Activated naive CD4-positive, alpha-beta T cell treated with anti-CD3 and anti-CD28 coated beads, Interleukin-2, amount 10 ng/mL, durations not matched to agents 7 days and 5 days (primary cell): ENCODE measurements at places on chromosomes 3 and 15.

DNA sequence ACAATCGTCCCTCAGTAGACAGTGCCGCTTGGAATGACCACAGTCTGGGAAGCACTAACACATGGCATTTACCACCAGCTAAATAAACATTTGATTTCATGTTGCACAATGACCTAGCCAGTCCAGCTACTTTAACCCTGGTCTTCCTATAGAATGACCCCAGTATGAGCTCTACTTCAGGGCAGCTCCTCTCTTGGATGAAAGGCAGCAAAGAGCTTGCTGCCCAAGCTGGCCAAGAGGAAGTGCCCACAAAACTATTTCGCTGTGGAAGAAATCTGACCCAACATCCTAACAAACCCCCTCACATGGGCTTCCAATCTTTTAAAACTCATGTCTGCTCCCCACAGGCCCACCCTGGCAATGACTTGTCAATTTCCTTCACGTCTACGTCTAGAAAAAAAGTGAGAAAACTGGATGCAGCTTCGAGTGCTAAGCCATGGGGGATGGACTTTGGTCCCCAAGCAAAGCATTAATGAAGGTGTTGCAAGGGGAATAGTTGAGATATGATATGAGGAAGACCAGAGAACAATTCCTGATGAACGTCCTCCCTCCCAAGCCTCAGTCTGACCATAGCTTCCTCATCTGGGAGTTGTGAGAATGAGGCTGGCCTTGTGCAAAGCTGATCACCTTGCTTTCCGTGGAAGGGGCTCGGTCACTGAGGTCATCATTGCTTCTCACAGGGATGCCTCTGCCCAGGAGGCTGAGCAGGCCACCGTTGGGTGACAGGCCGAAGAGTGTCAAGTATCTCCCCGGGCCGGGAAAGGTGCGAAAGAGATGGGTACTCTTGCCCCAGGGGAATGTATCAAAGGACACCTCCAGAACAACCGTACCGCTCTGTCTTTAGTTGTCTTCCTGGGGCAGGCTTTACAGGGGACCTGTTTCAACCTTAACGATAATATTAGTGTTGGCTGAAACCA is 964 bp downstream of the SLC25A20 start:
- peaks cover 16% of the 10 kb centered on the region for H3K36me3 ChIP-seq
- H3K27me3 ChIP-seq, result no peaks in the 10 kb centered on the region
- H3K27ac ChIP-seq, result peak overlapping the region; percentile 97
- peak overlapping the region; percentile 87 for H3K4me3 ChIP-seq
- DNase-seq, result peak; percentile 27
- H3K4me1 ChIP-seq, result peaks cover 48% of the 10 kb centered on the region

GRCh38 chr3:128684986-128685726 is 34.5 kb upstream of the RPN1 start:
- H3K27me3 ChIP-seq, result peaks cover 8% of the 10 kb centered on the region
- H3K4me3 ChIP-seq, result no peak overlapping the region
- DNase-seq, result no peak
- peaks cover 4% of the 10 kb centered on the region for H3K36me3 ChIP-seq
- no peak overlapping the region for H3K27ac ChIP-seq

DNA sequence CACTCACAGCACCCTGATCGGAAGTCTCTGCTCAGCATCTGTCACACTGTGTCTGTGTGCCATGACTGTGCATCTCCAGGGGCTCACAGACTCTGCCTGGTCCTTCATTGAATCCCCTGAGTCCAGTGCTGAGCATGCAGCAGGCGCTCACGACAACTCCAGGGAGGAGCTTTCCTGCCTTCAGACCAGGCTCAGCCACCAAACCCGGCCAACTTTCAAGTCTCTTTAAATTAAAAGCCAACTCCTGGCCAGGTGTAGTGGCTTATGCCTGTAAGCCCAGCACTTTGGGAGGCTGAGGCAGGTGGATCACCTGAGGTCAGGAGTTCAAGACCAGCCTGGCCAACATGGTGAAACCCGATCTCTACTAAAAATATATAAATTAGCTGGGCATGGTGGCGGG is 24.2 kb downstream of the GRAMD2A start:
- H3K36me3 ChIP-seq, result no peaks in the 10 kb centered on the region
- no peak for DNase-seq
- no peak overlapping the region for H3K4me3 ChIP-seq
- H3K27me3 ChIP-seq, result peaks cover 43% of the 10 kb centered on the region

- H3K27me3 ChIP-seq, result no peaks in the 10 kb centered on the region
- no peaks in the 10 kb centered on the region for H3K4me1 ChIP-seq
- H3K27ac ChIP-seq, result no peak overlapping the region
These were observed 32.5 kb downstream of the RYR3 start for GRCh38 chr15:33343275-33343674.

GRCh38 chr15:81859737-81860516 is 185.9 kb downstream of the MEX3B start:
- no peaks in the 10 kb centered on the region for H3K4me1 ChIP-seq
- no peaks in the 10 kb centered on the region for H3K36me3 ChIP-seq
- no peak overlapping the region for H3K27ac ChIP-seq

- H3K4me1 ChIP-seq, result peaks cover 50% of the 10 kb centered on the region
- DNase-seq, result no peak
- peak overlapping the region; percentile 84 for H3K27ac ChIP-seq
- no peaks in the 10 kb centered on the region for H3K27me3 ChIP-seq
- H3K36me3 ChIP-seq, result peaks cover 43% of the 10 kb centered on the region
These were observed 66.2 kb downstream of the RASA2 start for GRCh38 chr3:141553055-141553454.

DNA sequence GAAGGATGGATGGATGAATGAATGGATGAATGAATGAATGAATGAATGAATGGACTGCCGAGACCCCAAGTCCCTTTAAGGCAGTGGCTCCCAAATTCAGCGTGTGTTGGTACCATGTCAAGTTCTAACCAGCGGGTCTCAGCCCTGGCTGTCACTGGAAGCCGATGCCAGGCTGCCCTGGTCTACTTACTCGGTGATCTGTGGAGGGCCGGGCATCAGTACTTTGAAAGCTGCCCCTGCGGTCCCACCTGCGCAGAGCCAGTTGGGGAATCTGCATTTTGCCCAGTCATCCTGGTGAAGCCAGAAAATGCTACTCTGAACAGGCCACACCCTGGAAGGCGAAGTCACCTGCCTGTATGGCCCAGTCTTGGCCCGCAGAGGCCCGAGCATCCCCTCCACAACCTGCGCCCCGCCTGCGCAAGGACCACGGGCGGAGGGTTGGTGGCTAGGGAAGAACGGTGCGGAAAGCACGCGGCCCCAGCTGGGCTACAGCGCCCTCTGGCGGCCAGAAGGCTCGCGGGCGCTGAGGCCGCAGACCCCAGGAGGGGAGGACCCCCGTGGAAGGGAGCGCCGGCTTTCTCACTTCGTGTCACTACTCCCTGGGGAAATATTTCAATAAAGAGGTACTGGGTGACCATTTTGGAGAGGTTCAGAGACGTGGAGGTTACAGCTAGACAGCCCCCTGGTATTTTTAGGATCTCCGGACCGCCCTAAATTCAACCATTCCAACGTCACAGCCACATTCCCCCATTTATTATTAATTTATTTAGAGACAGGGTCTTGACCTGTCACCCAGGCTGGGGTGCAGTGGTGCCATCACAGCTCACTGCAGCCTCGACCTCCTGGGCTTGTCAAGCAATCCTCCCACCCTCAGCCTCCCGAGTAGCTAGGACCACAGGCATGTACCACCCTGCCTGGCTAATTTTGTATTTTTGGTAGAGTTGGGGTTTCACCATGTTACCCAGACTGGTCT is 34.9 kb downstream of the PRKCD start:
- no peak overlapping the region for H3K27ac ChIP-seq
- no peak overlapping the region for H3K4me3 ChIP-seq
- no peaks in the 10 kb centered on the region for H3K27me3 ChIP-seq
- H3K36me3 ChIP-seq, result peaks cover 4% of the 10 kb centered on the region
- peak; percentile 68 for DNase-seq

- no peaks in the 10 kb centered on the region for H3K36me3 ChIP-seq
- H3K4me1 ChIP-seq, result no peaks in the 10 kb centered on the region
- H3K27me3 ChIP-seq, result no peaks in the 10 kb centered on the region
- no peak overlapping the region for H3K4me3 ChIP-seq
- H3K27ac ChIP-seq, result no peak overlapping the region
- DNase-seq, result no peak
These were observed 1282.9 kb downstream of the ROBO2 start for GRCh38 chr3:78322780-78323179.

GRCh38 chr15:72365844-72366243 is 10.0 kb downstream of the HEXA start:
- peaks cover 26% of the 10 kb centered on the region for H3K4me1 ChIP-seq
- peak overlapping the region; percentile 42 for H3K27ac ChIP-seq
- peaks cover 30% of the 10 kb centered on the region for H3K36me3 ChIP-seq
- DNase-seq, result peak; percentile 60

DNA sequence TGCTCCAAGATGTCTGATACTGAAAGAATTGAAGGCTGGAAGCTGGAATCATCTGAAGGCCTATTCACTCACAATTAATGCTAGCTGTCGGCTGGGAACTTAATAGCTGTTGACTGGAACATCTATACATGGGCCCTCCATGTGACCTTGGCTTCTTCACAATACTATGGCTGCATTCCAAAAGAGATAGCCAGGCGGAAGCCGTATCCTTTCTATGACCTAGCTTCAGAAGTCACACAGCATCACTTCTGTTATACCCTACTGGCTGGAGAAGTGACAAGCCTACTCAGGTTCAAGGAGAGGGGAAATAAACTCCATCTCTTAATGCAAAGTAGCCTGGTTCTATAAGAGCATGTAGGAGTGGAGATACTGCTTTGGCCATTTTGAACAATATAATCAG is 50.9 kb upstream of the SPRED1 start:
- no peaks in the 10 kb centered on the region for H3K36me3 ChIP-seq
- peaks cover 3% of the 10 kb centered on the region for H3K27me3 ChIP-seq
- DNase-seq, result no peak
- H3K4me1 ChIP-seq, result no peaks in the 10 kb centered on the region
- H3K4me3 ChIP-seq, result no peak overlapping the region
- no peak overlapping the region for H3K27ac ChIP-seq
